ENCODE measurements at places on chromosomes 7 and 10.
A peak's percentile ranks its signal among the peaks of the same experiment; 100 is the strongest.

GRCh38 chr7:142808461-142808801 is 37.7 kb downstream of the PRSS2 start:
- DNase-seq, result no peak

- DNase-seq, result no peak
These were observed 7.3 kb downstream of the FSCN3 start for GRCh38 chr7:127600885-127601284.

DNA sequence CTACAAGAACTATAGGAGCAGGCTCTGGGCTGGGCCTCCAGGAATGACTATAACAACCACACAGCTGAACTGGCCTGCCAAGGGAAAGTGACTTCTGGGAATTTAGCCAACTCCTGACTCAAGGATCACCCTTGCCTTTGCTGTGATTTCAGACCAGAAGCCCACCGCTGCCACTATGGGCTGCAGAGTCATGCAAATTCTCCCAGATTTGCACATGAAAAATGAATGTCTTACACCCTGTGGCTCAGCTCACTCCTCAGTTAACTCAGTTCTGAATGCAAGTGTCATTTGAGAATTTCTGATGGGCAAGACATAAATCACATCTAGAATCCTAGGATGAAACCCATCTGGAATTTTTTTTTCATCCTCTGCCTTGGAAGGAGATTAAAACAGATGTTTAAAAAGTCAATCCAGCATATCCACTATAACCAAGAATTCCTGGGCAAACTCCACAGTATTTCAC is 186.5 kb upstream of the BET1 start:
- no peak for DNase-seq

DNA sequence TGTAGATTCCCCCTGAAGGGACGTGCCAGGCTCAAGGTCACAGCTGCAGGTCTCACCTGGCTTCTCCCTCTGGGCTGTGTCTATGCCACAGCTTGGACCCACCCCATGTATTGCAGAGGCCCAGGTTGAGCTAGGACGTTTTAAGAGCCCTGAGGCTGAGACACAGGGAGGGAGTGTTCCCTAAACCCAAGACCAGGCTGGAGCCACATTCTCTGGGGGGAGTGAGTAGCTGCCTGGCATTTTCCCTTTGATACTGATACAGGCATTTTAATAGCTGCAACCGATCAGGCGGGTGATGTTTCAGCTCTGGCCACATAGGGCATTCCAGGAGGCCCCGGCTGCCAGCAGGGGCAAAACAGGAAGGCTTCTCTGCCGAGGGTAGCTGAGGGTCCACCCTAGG is 13.4 kb downstream of the COL13A1 start:
- no peak for DNase-seq

- no peak for DNase-seq
These were observed 151.3 kb downstream of the CAMK1D start for GRCh38 chr10:12500381-12501303.

- peak; percentile 42 for DNase-seq
These were observed 12.8 kb downstream of the MEIG1 start for GRCh38 chr10:14971867-14972448.

- no peak for DNase-seq
These were observed 18.3 kb downstream of the DGKI start for GRCh38 chr7:137828456-137828855.

GRCh38 chr7:130364451-130364850 is 15.8 kb upstream of the CPA1 start:
- no peak for DNase-seq

GRCh38 chr10:117458571-117458970 is 83.3 kb upstream of the PDZD8 start:
- DNase-seq, result no peak

- DNase-seq, result peak; percentile 49
These were observed 131.4 kb downstream of the ADAM12 start for GRCh38 chr10:126256864-126257263.

- no peak for DNase-seq
These were observed 448.2 kb downstream of the KIF20B start for GRCh38 chr10:90149563-90149962.

- DNase-seq, result no peak
These were observed 3.6 kb downstream of the VAX1 start for GRCh38 chr10:117134306-117135025.

GRCh38 chr7:70632400-70632799 is 499.5 kb upstream of the GALNT17 start:
- no peak for DNase-seq

GRCh38 chr7:55071411-55072175 is 52.8 kb downstream of the EGFR start:
- DNase-seq, result no peak

GRCh38 chr10:44864051-44864450 is 47.1 kb upstream of the TMEM72 start:
- DNase-seq, result no peak

GRCh38 chr10:77186936-77187335 is 450.7 kb downstream of the KCNMA1 start:
- DNase-seq, result no peak

DNA sequence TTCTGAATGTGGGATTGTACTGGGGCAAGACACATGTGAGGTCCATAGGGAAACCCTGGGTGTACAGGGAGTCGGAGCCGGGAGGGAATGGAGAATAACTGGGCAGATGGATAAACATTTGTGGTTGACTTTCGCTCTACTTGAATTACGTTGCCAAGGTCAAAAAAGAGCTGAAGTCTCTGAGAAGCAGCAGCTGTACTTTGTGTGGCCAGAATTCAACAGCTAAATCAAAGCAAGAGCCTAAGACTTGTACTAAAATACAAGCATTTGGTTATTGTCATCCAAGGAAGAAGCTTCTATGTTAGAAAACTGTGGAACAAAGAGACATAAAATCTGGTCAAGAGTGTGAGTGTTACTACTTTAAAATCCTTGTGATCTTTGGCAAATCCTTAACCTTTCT is 457.2 kb downstream of the ARL4A start:
- no peak for DNase-seq

Measured in BE2C (cell line).